ENCODE measurements at places on chromosomes 6 and 20.

GRCh38 chr6:255041-255750 lies 37.1 kb upstream of the DUSP22 start:
- no peak for DNase-seq

DNA sequence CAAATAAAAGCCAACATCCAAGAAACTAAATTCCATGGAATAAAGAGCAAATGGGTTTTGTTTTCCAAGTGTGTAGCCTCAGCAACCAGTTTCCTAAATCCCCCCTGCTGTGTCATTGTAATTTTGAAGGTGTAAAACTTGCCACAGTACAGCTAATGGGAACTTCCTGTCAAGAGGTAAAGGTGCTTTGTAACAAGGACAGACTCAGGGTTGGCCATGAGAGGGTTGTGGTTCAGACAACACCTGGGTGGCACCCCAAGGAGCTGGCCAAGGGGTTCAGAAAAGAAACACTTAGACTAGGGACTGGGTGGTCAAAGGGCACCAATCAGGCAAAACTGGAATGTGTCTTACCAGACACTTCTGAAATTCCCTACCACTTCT lies 52.4 kb upstream of the LYRM2 start:
- no peak for DNase-seq

- no peak for DNase-seq
Observed at GRCh38 chr6:143007646-143008045, 53.0 kb upstream of the AIG1 start.

- DNase-seq, result no peak
Observed at GRCh38 chr6:167212713-167213005, 54.9 kb upstream of the GPR31 start.

- no peak for DNase-seq
Observed at GRCh38 chr6:40398810-40399477, 188.2 kb downstream of the LRFN2 start.

GRCh38 chr6:7848229-7848628 lies 62.4 kb downstream of the TXNDC5 start:
- no peak for DNase-seq

GRCh38 chr6:141452354-141452686 lies 680.4 kb upstream of the GJE1 start:
- no peak for DNase-seq

GRCh38 chr6:169861431-169862042 lies 110.1 kb downstream of the ERMARD start:
- no peak for DNase-seq

All from KBM-7 (cell line).